ENCODE measurements at places on chromosomes 5 and 9. TPM values are rescaled to one million over a fixed set of nuclear protein-coding genes. Genes with fewer than 3 reads are reported as not detected.

DNA sequence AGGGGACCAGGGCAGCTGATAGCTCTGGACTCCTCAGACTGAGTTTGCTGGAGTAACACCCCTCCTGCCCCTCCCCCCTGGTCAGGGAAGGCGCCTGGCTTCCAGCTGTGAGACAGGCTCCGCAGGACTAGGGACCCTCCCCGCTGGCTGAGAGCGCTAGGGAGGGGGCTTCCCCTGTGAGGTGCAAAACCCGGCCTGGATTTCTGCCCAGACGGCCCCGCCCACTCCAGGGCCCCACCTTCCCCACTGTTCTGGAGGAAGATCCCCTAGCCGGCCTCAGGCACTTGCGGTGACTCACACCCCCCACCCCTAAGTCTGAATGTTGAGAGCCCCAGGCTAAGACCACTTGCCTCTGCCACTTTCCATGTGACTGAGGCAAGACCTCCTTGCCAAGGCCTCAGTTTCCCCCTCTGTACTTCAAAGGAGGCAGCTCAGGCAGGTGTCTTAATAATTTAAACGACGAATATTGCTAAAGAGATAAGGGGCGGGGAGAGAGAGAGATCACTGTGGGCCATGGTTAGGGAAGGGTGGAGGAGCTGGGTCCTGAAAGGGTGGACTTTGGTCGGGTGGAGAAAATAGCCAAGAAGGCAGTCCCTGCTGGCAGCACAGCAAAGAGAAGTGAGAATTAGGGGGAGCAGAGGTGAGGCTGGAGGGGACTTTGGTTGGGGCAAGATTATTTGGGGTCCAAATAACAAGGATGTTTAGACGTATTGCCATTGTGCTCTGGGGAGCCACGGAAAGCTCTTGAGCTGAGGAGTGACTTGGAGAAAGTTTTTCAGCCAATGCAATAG, 1.0 kb upstream of the DAB2IP start:
- peak; percentile 76 for DNase-seq

DNA sequence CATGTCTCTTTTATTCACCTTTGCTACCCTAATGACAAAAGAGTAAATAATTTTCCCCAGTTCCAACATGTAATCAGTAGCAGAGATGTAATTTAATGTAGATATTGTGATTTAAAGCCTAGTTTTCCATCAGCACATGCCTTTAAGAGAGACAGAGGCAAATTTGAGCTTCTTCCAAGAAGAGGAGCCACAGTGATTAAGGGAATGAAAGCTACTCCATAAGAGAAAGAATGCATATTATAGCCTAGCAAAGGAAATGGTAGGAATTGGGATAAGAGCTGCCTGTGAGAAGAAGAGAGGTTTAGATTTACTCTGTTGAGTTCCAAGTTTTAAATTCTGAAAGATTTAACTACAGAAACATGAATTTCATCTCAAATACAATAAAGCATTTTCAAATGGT, 591.0 kb upstream of the DMAC1 start:
- no peak for DNase-seq

DNA sequence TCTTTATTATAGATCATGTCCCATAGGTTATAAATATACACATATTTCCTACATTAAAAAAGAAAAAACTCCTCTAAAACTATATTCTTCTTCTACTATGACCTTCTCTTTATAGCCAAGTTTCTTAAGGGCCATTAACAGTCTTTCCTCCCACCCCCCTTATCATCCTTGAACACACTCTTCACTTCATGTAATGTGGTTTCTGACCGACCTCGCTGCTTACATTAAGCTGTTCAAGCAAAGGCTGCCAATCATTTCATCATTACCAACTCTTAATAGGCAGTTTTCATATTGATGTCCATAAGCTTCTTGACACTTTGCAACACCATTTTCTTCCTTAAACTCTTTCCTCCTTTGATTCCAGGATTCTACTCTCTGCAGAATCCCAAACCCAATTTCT, 283.0 kb upstream of the PCSK5 start:
- DNase-seq, result no peak

DNA sequence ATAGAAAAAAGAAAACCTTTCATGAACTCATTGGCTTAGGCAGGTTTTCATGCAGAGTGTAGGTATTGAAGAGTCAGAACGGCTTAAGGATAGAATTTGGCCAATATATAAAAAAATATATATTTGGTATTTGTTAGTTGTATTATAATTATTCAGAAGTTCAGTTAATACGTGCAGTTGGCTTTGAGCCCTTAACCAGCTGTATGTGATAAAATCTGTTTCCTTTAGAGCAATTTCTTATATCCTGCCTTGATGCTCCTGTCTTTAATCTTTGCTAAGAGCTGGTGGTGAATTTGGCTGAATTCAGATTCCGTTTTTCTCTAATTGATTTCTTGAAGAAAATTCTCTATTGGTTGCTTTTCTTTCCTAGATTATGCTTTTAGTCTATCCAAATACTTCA, 3.7 kb downstream of the ANXA1 start:
- DNase-seq, result no peak

DNA sequence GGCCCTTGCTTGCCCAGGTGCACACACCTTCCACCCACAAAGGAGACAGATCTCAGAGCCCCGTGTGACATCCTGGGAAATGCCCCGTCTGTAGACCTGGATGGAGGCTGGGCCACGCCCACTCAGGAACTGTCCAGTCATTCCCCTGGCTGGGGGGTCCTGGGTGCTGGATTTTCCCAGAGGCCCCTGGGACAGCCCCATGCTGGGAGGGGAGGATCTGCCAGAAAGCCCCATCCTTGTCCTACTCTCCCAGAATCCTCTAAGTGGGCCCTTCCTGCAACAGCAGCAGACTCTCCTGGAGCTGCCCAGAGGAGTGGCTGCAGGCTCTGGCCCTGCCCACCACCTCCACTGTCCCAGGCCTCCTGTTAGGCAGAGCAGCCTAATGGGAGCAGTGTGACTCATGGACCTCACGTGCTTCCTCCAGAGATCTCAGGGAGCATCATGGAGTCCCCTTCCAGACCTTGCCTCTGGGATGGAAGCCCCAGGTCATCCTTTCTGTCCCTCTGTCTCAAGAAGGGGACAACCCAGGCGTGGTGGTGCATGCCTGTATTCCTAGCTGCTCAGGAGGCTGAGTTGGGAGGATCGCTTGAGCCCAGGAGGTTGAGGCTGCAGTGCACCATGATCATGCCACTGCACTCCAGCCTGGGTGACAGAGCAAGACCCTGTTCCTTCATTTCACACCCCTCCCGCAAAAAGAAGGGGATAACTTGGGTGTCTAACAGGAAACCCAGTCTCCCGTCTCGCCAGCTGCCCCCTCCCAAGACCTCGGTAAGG, 51.7 kb downstream of the JADE2 start:
- DNase-seq, result no peak

GRCh38 chr9:15211815-15212495, 95.1 kb downstream of the TTC39B start:
- DNase-seq, result no peak

- DNase-seq, result peak; percentile 46
Measured at GRCh38 chr5:179858241-179858585, 404 bp downstream of the MRNIP start.

DNA sequence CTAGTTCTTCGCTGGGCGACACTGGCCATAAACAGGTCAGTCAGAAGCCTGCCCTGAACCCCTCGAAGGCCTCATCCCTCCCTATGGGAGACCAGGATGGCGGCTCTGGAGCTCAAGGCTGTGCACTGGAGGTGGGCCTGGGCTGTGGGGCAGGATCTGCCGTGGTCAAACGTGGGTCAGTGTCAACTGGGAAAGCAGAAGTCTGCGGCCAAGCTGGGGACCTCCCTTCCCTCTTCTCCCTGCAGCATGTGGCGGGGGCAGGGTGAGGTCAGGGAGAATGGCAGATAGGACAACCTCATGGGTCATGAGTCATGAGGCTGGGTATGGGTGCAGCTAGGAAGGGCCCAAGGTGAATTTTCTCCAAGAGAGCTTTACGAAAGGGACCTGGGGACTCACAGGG, 132.9 kb downstream of the RXRA start:
- DNase-seq, result no peak

DNA sequence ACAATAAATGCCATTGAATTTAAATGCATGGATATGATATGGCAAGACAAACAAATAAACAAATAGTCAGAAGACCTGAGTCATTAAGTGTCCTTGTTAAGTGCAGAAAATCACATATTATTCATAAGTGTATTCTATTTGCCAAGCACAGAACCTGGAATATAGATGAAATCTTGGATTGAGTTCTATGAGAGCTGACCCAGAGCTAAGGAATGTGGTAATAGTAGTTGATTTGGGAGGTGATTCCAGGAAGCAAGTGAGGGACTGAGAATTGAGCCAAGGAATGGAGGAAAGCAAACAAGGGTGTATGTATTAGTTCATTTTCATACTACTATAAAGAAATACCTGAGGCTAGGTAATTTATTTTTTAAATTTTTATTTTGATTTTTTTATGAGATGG, 208.9 kb downstream of the TRIM32 start:
- DNase-seq, result no peak

DNA sequence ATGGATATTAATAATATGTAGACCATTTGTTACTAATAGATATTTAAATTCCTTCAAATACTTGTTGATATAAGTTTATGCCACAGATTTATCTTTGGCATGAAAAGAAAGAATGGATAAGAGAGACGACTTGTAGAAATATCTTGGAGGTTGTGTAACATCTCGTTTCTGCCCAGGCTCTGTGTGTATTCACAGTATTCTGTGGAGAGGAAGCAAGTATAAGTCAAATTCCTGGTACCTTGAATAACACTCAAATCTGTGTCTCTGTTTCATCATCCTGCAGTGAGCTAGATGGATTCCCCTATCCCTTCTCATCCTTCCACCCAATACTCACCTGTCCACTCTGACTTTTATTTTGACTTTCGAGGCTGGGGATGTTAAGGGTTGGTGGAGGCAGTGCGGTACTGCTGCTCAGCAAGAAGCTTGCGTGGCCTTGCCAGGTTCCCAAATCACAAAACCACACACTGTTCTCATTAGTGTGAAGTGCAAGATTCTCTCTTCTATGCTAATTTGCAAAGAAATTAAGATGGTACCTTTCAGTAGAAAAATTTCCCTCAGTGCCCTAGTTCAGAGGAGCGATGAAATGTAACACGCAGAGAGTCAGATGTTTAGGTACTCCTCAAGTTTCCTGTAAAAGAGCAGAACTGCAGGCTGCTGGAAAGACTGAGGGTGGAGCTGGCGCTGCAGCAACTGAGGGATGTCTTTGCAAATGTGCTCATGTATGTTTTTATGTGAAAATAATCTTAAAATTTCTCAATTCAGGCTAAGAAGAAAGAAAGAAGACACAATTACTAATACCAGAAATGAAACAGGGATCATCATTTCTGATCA, 42.6 kb upstream of the ANKRD18A start:
- DNase-seq, result peak; percentile 28

DNA sequence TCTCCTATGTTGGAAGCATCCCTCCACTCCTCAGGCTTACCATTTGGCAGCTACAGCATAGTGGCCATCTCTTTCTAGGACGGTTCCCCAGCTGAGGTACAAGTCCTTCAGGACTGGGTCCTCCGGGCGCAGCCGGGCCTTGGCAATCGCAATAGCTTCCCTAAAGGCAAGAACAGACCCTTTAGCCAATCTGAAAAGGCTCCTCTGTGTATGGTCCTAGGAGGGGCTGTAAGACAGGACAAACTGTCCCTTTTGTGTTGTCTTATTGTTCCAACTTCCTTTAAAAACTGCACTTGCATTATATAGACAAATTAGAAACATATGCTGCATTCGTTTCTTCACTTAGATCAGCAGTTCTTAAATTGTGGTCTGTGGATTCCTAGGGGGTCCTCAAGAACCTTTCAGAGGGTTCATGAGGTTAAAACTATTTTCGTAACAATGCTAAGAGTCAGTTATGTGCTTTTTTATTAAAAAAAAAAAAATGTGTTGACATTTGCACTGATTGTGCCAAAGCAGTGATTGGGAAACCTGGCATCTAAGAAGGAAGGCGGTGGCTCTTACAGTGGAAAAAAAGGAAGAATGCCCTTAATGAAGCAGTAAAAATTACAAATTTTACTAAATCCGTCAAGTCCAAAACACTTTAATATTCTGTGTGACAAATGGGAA, 38.7 kb downstream of the GEMIN5 start:
- no peak for DNase-seq

DNA sequence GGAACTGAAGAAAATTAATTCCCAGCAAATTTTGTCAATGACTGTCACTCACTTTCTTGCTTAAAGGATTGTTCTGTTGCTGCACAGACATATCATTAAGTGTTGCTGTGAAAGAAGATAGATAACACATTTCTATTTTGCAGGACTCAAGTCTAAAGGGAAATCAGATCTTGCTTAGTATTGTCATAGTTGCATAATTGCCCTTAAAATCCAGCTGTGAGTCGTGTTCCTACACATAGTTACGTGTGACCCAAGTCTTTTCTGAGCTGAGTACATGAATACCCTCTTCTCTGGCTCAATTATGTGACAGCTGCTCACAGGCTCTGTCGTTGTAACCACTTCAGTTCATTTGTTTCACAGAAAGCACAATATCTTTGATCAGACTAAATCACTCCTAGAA, 390.8 kb downstream of the DTWD2 start:
- DNase-seq, result no peak

- DNase-seq, result peak; percentile 41
Measured at GRCh38 chr9:127778280-127779135, at the start of gene SH2D3C. Gene SH2D3C (minus strand): TSS chr9:127778666. CDS start chr9:127778627, 39 bp downstream.

- DNase-seq, result peak; percentile 28
Measured at GRCh38 chr5:61162832-61163567, 732 bp upstream of the SMIM15 start.

ENC1 gene
- 302 TPM for total RNA-seq

MSX2 gene
- not detected for total RNA-seq

CDKN2A gene
- not detected for total RNA-seq

CCL27 gene
- total RNA-seq, result 1.7 TPM

KCTD16 gene
- 16.9 TPM for total RNA-seq

INVS gene
- total RNA-seq, result 33.4 TPM

INSL4 gene
- not detected for total RNA-seq

OGN gene
- total RNA-seq, result not detected

ANKRD55 gene
- total RNA-seq, result not detected

CAMK2A gene
- 1.1 TPM for total RNA-seq

PLPP7 gene
- total RNA-seq, result 17.3 TPM

ANXA2R gene
- total RNA-seq, result 1.6 TPM

GIN1 gene
- 9.6 TPM for total RNA-seq

CDX1 gene
- total RNA-seq, result not detected
